ENCODE measurements at places on chromosomes 1 and 21. TPM values are rescaled to one million over a fixed set of nuclear protein-coding genes. Genes with fewer than 3 reads are reported as not detected.

The NOTCH2 gene
- total RNA-seq: 47.6 TPM

The PLD5 gene
- not detected for total RNA-seq

The AMY1C gene
- not detected for total RNA-seq

The OR2T11 gene
- total RNA-seq: not detected

The CHRNB2 gene
- not detected for total RNA-seq

The TMPRSS15 gene
- not detected for total RNA-seq

The SCCPDH gene
- 37.5 TPM for total RNA-seq

The GUCA2B gene
- not detected for total RNA-seq

The S100A2 gene
- 4.0 TPM for total RNA-seq

Data from endothelial cell of umbilical vein (primary cell).